ENCODE measurements at places on chromosomes 12 and 14.

- DNase-seq: no peak
Measured at GRCh38 chr12:58117201-58117600, 175.8 kb downstream of the ATP23 start.

- no peak for DNase-seq
Measured at GRCh38 chr14:89357655-89358297, 59.3 kb downstream of the FOXN3 start.

DNA sequence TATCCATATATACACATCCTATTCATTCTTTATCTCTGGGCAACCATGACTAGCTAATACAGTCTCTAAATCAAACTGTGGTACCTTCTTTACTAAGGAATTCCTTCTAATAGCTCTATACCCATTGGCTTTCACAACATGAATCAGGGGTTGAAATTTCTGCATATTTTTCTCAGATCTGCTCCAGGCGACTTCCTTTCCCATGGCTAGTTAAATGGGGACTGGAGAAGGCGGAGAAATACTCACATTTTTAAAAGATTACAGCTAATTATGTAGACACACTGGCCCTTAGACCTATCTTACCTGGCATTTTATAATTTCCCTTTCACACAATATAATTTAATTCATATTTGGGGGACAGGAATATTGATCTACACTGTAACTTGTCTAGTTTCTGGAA is 1.1 kb upstream of the CDKN3 start:
- no peak for DNase-seq

DNA sequence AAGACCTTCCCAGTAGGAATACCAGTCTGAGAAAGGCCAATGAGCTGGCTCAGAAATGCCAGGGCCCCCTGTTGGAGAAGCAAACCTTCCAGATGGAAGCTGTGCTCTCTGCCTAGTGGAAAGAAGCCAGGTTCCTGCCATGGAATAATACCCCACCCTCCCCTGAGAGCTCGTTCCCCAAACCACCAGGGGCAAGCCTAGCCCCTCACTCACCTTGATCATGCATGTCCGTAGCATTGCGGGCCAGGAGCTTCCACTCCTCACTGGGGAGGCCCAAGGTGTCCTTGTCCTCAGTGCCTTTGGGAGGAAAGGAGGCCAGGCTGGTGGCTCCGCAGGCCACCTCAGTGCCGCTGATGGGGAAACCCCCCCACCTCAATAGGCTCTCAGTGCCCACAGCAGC is 20.1 kb downstream of the AHSA1 start:
- no peak for DNase-seq

DNA sequence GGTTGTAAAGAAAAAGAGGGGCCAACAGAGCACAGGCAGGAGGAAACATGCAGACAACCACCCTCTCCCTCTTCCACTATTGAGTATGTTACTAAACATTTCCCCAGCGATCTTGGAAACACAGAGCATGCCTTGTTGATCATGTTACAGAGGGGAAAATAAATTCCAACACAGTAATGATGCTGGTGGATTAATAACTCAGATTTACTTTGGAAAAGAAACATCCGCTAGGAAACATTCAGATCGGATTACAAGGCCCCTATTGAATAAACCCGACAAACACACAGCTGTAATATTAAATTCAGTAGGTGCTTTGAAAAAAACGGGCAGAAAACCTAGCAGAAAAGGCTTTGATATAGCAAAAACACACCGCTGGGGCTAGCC is 5.4 kb downstream of the BMP4 start:
- DNase-seq: no peak

DNA sequence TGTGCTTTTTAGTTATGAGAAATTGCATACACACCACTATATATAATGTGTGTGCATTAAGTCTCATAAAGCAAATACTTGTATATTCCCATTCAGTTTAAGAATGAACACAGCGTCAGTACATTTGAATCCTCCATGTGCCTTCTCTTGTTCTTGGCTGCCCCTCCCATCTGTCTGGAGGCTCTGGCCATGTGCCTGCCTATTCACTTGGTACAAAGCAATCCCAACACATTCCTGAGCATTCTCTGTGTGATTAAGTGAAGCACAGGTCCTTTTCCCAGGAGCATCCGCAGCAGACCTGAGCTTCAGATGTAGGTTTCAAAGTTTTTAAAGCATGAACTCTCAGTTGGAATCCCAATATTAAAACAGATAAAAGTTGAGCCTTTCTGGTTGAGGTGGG is 58.7 kb downstream of the POLR3B start:
- no peak for DNase-seq

- DNase-seq: no peak
Measured at GRCh38 chr12:26690601-26691000, 142.4 kb downstream of the ITPR2 start.

- no peak for DNase-seq
Measured at GRCh38 chr12:82357340-82357739, 847 bp downstream of the CCDC59 start.
